ENCODE measurements at places on chromosomes 12 and 14.

GRCh38 chr12:5967645-5968415, 22.8 kb upstream of the ANO2 start:
- DNase-seq = no peak

DNA sequence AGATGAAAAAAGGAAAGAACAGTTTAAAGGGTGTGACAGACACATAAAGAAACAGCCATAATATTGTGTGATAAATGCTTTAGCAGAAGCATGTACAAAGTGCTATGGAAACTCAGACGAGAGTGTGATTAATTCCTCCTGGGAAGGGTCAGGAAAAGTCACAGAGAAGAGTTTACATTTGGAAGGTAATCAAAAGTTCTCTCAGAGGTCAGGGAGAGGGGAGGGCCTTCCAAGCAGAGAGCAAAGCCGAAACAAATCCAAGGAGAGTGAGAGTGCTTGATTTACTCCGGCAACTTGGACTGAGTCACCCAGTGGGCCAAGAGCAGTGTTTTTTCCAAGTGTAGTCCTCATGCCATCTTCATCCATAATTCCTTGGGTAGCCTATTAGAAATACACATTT, 108.3 kb downstream of the IGF1 start:
- no peak for DNase-seq

DNA sequence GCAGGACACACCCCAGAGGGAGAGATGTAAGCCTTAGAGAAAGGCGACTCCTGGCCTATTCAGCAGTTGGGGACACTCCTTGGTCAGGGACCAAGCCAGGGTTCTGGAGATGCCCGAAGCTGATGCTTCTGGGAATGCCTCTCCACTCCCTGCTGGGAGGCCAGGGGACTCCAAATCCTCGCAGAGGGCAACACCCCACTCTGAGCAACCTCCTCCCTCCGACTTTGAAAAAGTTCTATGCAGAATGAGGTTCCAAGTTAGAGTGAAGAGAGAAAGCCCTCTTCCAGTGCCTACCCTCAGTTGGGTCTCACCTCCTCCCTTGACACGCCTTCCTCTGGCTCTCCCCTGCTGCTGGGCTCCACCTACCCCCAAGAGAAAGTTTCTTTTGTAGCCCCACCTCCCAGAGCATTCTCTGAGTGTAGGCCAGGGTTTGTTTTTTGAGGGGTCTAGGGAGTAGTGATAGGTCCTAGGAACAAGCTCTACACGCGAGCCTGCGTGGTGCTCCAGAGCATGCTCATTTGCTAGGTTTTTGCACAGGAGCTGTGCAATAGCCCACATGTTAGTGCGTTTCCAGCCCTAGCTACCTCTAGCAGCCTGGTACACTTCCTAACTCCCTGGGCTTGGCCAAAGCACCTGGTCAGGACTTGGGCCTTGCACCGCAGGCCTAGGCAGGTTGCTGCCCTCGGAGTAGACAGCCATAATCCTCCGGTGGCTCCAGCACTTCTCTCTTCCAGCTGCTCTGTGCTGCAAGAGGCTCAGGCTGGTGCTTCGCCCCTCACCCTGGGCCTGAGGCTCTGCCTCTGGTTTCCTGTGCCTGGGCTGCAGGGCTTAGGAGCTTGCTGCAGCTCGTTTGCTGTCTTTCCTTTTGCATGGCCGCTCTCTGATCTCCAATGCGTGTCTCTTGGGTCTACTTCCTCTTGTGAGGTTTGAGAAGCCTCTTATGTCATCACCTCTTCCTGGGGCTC, 590 bp upstream of the CEBPE start:
- DNase-seq = no peak

GRCh38 chr14:79852950-79853744, 358.2 kb downstream of the DIO2 start:
- no peak for DNase-seq

- no peak for DNase-seq
Observed at GRCh38 chr14:98974113-98974512, 297.9 kb downstream of the BCL11B start.

- DNase-seq = no peak
Observed at GRCh38 chr14:75492832-75493591, 29.3 kb upstream of the BATF start.

DNA sequence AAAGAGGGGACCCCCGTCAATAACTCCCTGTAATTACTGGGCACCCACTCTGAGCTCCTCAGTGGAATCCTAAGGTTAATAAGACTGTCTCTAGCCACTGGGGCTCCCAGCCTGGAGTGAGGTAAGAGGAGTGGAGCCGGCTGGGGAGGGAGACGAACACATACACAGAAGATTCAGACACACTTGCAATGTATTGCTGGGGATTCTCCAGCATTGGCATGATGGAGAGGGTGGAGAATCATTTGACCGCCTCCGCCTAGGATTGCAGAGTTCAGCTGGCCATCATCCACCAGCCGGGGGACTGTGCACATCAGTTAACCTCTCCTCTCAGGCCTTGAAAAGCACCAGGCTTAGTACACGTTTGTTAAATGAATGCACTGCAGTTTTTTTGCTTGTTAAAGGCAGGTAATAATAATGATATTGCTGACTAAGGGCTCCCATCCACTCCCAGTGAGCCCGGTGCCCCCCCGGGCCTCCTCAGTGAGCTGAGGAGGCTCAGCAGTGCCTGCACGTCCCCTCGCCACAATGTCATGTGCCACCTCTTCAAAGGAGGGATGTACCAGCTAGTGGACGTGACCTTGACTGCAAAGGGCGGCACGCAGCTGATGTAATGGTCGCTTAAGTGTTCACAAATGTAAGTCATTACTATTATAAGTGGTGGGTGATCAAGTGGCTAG, 20.3 kb upstream of the FAIM2 start:
- DNase-seq = no peak

DNA sequence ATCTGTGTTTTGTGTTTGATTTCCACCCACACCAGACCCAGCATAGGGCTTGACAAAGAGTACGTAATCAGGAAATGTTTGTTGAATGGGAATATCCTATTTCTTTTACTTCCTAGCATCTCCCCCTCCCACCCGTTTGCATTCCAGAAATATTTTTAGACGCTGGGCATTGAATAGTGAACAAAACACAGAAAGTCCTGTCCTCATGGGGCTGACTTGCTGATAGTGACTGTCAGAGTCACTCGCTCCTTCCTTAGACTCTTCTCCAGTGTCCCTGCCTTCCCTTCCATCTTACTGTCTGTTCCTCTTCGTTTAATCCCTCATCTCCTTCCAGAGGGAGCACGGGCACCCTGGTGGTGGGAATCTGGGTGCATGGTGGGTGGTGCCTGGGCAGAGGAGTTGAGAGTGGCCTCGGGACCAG, 53.6 kb downstream of the SLC25A47 start:
- no peak for DNase-seq

DNA sequence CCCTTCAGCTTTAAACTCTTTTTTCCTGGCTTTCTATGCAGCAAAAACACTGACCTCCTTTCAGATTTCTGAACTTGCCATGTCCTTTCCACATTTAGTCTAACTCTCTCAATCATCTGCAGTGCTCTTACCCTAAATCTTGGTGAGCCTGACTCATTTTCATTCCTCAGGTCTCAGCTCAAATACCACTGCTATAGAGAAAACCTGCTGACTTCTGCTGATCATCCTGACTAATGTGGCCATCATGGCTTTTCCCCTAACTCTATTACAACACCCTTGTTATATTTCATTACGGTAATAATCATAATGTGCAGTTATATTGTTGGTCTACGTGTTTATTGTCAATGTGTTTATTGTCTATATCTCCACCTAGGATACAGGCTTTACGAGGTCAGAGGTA, 207.3 kb upstream of the OR4E1 start:
- no peak for DNase-seq

GRCh38 chr14:105605464-105606304, 79.3 kb downstream of the TMEM121 start:
- DNase-seq = no peak

GRCh38 chr14:32710731-32711680, 227.7 kb upstream of the NPAS3 start:
- DNase-seq = no peak

GRCh38 chr14:77040741-77041653, 12.5 kb upstream of the IRF2BPL start:
- no peak for DNase-seq

Measured in epithelial cell of prostate (primary cell).